ENCODE measurements at places on chromosomes 5 and 9.

DNA sequence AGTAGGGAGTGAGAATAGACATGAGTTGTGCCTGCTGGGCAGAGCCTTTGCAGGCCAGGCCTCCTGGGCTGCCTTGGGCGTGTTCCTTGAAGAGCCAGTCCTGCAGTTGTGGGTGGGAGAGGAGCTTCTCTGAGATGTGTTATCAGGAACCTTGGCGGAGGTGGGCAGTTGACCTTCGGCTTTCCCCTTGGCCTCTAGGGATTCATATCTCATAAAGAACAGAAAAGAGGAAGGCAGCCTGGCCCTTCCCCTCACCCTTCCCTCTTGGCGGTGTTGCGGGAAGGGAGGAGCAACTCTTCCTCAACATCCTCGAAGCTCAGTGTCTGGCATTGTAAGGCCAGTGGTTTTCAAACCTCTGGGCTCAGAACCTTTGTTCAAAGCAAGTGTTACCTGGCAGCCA is 59.2 kb downstream of the DAPK1 start:
- no peak for DNase-seq

- no peak for DNase-seq
Measured at GRCh38 chr5:67648201-67648671, 451.6 kb upstream of the CD180 start.

GRCh38 chr9:36092509-36093215 is 43.9 kb upstream of the GLIPR2 start:
- no peak for DNase-seq

- no peak for DNase-seq
Measured at GRCh38 chr9:33434317-33435105, 12.9 kb downstream of the AQP3 start.

Data from RWPE2 (cell line).